Muscle of leg (tissue), 16 donors: ENCODE measurements at places on chromosomes 12 and 14. TPM values are rescaled to one million over a fixed set of nuclear protein-coding genes. Genes with fewer than 3 reads are reported as not detected.

GRCh38 chr14:98835051-98835824, 436.8 kb downstream of the BCL11B start:
- no peak for DNase-seq

- no peak for DNase-seq
Measured at GRCh38 chr12:94673496-94673895, 23.1 kb upstream of the TMCC3 start.

DNA sequence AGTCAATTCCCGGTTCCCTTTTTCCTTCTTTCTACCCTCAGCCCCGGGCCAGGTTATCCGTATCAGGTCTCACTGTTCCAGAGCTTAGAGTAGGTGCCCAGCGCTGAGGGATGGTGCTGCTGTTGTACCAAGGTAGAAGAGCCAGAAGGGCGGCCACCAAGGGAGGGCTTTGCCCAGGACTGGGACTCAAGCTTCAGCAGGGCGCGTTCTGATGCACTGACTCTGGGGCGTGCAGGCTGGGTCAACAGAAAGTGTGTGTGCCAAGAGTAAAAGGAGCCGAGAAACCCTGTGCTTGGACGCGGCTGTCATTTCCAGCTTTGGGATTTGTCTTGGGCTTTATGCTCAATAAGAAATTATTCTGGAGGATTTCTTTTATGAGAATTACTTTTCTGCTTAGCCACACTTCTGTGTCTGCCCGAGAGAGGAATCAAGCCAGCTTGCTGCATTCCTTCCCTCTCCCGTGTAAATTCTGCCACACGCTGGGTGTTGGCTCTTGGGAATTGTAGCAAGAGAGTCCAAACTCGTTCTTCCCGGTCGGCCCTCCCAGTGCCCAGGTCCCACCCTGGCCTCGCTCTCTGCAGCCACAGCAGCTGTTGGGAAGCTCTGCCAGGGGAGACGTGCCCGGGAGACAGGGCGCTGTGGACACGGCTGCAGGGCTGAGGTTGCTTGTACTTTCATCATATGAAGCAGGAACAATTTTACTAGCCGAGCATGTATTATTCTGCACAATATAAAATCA, 98.0 kb downstream of the FBXL14 start:
- peak; percentile 66 for DNase-seq

GRCh38 chr12:108831309-108831991, 25.9 kb downstream of the SSH1 start:
- no peak for DNase-seq

DNA sequence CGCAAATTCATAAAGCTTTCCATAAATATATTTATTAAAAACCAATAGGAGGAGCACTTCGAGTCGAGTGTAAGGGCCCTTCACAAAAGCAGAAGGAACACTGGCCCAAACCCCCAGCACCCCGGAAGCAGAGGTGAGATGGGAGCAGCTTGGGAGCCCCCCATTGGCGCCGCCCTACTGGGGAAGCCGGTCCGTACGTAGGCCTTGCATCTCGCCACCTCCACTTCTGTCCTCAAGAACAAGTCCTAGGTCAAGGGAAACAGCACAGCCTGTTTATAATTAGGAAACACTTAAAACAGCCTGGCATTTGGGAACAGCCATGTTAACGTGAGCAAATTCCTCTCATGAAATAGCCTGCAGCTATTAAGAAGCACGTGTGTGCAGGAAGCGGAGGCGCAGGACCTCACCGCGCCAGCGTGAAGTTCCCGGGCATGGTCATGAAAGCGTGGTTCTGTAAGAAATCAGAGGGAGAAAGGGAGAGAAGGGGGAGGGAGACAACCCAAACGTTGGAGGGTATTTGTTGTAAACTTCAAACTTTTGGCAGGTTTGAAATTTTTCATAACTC, 7.7 kb downstream of the ANKRD9 start:
- no peak for DNase-seq

GRCh38 chr14:93105362-93105761, 10.4 kb downstream of the ITPK1 start:
- no peak for DNase-seq

- DNase-seq, result no peak
Measured at GRCh38 chr14:91858536-91859275, 8.6 kb downstream of the TC2N start.

The COX8C gene
- not detected for polyA plus RNA-seq
